ENCODE measurements at places on chromosomes 3 and 15.

DNA sequence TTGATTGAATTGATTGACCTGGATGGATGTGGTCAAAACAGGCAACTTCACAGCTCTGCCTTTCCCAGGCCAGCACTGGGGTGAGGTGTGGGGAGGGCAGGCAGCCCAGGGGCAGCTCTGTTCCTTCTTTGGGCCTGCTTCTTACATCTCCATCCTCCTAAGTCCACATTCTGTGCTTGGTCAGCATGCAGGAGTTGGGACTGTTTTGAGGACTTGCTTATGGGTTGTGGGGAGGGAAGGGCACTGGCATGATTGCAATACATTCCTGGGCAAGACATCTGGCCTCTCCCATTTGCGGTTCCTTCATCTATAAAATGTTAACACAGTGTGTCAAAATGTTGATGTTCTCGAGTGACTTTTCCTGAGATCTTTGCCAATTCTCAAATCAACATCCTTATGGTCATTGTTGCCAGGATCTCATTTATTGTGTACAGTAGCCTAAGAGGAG lies 84.1 kb downstream of the ST6GAL1 start:
- DNase-seq = peak; percentile 47

DNA sequence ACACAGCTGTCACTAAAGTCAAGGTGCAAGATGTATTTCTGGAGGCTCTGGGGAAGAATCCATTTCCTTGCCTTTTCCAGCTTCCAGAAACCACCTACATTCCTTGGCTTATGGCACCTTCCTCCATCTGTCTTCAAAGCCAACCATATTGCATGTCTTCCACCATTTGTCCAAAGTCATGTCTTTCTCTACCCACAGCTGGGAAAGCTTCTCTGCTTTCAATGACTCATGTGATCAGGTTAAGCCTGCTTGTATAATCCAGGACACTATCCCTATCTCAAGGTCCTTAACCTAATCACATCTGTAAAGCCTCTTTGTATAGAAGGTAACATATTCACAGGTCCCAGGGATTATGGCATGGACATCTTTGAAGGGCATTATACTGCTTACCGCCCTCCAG lies 14.2 kb downstream of the ARHGAP31 start:
- no peak for DNase-seq

- no peak for DNase-seq
Observed at GRCh38 chr3:24382647-24383046, 112.0 kb downstream of the THRB start.

- peak; percentile 52 for DNase-seq
Observed at GRCh38 chr15:28107111-28107903, 8.2 kb upstream of the OCA2 start.

- DNase-seq = no peak
Observed at GRCh38 chr15:57920911-57921310, 144.6 kb downstream of the ALDH1A2 start.

DNA sequence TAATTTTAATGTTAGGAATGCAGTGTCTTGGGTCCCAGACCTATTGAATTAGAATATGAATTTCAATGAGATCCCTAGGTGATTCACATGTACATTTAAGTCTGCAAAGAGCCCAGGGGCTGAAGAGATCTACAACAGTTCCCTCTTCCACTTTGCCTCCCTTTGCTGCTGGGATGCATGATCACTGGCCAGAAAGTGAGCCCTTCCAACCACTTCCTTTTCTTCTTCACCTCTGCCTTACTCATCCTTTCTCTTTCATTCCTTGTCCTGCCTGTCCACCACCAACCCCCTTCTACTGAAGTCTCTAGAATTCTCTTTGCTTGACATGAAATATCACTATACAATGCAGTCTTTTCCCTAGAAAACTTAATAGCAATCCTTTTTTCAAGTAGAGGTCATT lies 222.4 kb upstream of the LRIG1 start:
- no peak for DNase-seq

- DNase-seq = no peak
Observed at GRCh38 chr3:153150991-153151390, 11.0 kb upstream of the RAP2B start.
